ENCODE measurements at places on chromosomes 5 and 9. TPM values are rescaled to one million over a fixed set of nuclear protein-coding genes. Genes with fewer than 3 reads are reported as not detected.

- DNase-seq: no peak
These were observed 90.8 kb downstream of the CAAP1 start for GRCh38 chr9:26801772-26802171.

TOR4A gene
- polyA plus RNA-seq: 4.9 TPM

DNA sequence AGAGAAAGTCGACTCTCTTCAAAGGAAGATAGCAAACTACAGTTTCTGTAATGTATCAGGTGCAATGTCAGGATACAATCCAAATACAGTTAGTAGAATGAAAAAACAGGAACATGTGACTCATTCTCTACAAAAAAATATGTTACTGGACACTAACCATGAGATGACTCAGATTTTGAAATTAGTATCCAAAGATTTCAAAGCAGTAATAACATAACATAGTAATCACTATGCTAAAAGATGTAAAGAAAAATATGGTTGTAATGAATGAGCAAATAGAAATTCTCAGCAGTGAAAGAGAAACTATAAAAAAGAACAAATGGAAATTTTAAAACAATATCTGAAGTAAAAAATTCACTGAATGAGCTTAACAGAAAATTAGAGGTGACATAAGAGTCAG lies 42.3 kb downstream of the SHOC1 start:
- DNase-seq: no peak

DNA sequence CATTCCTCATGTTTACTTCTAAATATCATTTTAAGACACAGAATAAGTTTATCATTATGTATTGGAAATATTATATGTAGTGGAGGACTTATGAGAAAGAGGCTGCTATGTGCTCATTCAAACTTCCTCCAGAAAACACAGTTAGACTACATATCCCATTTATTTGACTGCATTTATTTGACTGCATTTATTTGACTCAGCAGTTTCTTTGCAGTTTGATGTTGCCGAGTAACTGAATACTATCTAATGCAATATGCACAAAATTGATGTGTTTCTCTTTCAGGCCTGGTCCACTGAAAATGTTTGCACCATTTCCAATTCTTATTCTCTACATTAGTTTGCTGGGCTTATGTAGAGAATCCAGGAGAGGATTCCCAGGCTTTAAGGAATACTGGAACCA lies 89.9 kb upstream of the FBN2 start:
- DNase-seq: no peak

All from immature natural killer cell (primary cell).